ENCODE measurements at places on chromosomes 6 and 20. TPM values are rescaled to one million over a fixed set of nuclear protein-coding genes. Genes with fewer than 3 reads are reported as not detected.

The KHDC1L gene
- total RNA-seq: not detected

The RNF8 gene
- 33.2 TPM for total RNA-seq

The IP6K3 gene
- not detected for total RNA-seq

The PGC gene
- not detected for total RNA-seq

The IMPG1 gene
- not detected for total RNA-seq

The FOXC1 gene
- total RNA-seq: 28.7 TPM

The FAM184A gene
- total RNA-seq: 0.66 TPM

The PRL gene
- not detected for total RNA-seq

The HNF4A gene
- not detected for total RNA-seq

The BNIP5 gene
- total RNA-seq: not detected

The SLC35D3 gene
- total RNA-seq: not detected

The LAMA2 gene
- total RNA-seq: 5.8 TPM

The VARS2 gene
- total RNA-seq: 16.0 TPM

The HUS1B gene
- total RNA-seq: 3.2 TPM

The CLPSL1 gene
- total RNA-seq: not detected

The ALDH8A1 gene
- 0.27 TPM for total RNA-seq

The INSM1 gene
- not detected for total RNA-seq

The HTR1E gene
- total RNA-seq: not detected

The HLA-DMB gene
- total RNA-seq: 0.50 TPM

The DNMT3B gene
- total RNA-seq: 6.2 TPM

The OR2H2 gene
- total RNA-seq: not detected

The ABCC10 gene
- total RNA-seq: 22.8 TPM

The TSPO2 gene
- not detected for total RNA-seq

The CD93 gene
- 495 TPM for total RNA-seq

The SRMS gene
- not detected for total RNA-seq

The HLA-F gene
- 2.9 TPM for total RNA-seq

The ZFP57 gene
- total RNA-seq: 2.5 TPM

The WFDC5 gene
- total RNA-seq: not detected
